Fibroblast of the conjunctiva (primary cell): ENCODE measurements at places on chromosomes 6 and 20.

- peak; percentile 81 for DNase-seq
These were observed 219.1 kb downstream of the MYLK4 start for GRCh38 chr6:2531426-2532215.

DNA sequence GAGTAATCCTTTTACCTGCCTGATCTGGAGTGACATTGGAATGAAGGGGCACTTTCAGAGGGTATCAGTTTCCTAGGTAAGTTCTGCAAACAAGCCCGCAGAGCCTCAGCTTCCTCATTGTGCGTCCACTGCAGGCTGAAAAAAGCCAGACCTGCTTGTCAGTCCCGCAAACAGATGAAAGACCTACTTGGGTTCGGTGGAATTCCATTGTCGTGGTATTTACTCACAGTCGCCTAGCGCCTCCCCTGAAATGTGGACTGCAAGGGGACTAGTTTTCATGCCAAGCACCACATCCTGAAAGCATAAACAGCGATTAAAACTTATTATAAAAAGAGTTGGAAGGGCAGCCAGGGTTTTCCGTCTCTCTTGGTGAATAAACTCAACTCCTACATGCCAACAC is 121.5 kb downstream of the PAX1 start:
- no peak for DNase-seq

DNA sequence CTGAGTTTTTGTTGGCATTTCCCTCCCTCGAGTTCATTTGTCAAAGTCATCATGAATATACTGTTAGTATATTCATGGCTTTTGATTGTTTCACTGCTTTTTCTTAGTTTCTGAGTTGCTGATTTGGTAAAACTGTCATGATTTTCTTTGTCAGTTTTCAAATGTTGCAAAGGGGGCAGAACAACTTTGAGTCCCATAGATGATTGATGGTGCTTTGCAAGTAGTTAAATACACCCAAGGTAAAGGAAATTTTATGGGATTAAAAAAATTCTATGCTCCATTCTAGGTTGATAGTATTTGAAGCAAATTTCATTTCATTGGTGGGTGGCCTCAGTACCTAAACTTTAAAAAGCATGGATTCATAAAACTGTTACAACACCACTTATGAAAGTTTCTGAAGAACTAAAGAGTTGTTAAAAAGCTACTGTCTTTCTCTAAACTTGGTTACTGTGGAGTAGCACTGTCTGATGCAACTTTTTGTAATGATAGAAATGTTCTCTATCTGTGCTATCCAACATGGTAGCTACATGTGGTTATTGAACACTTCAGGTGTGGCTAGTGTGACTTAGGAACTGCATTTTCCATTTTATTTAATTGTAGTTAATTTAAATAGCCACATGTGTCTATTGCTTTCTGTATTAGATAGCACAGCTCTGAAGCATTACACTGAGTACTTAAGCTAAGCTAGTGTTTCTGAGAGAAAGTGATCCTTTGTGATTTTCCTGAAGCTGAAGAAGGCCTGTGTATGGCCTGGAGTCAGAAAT is 153.6 kb downstream of the ZFAND3 start:
- DNase-seq = peak; percentile 30

DNA sequence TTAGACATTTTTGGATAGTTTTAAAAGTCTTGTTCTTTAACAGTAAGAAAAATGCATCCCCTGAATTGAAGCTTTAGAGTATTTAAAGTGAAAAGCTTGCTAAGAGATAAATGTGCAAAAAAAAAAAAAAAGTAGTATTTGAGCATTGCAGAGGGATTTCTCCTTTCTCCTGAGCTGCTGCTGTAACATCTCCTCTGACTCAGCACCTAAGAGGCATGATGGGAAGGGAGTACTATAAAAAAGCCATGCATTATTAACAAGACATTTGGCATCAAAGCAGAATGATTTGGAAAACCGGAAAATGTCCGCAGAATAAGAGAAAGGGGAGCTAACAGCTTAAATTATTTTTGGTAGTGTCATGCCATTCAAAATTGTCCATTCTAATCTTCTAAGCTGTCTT is 27.9 kb downstream of the B4GALT5 start:
- DNase-seq = peak; percentile 62

DNA sequence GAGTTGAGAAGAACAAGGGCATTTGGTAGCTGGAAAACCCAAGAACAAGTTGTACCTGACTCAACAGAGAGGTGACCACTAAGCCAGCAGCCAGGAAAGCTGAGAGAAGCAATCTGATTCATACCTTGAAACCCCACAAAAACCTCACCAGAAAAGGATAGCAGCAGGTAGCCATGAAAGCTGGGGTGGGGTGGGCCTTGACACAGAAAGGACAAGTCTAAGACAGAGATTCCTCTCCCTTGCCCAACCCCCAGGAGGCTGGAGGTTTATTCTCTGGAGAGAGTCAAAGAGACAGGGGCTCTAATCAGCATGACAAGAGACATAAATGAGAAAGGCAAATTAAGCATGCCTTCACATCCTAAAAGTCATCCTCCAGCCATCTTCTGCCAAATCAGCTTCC is 151.7 kb upstream of the DST start:
- DNase-seq = no peak

DNA sequence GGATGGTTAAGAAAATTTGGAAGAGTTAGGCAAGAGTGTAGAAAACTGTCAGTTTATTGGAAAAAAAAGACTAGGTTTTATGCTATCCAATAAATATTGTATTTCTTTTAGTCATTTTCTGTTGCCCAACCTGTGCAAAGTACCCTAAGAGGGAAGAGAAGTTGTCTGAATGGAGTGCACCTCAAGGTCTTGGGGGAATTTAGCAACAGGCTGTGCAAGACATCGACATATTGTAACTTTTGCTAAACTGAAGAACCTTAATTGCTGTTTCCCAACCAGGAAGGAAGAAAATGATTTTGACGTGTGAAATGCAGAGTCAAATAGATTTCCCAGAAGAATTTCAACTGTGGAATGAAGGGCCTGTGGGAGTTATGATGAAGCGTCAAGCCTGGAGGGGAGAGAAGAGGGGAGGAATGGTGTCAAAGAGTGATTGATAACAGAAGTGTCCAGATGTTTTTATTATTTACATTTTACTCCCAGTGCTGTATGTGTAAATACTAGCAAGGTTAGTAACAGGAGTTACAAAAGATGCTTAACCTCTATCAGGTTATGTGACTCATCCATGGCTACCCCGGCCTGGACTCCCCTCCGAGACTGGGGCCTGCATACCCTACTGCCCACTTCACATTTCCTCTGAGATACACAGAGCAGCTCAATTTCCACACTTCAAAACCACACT is 246.8 kb downstream of the MYLK4 start:
- no peak for DNase-seq

DNA sequence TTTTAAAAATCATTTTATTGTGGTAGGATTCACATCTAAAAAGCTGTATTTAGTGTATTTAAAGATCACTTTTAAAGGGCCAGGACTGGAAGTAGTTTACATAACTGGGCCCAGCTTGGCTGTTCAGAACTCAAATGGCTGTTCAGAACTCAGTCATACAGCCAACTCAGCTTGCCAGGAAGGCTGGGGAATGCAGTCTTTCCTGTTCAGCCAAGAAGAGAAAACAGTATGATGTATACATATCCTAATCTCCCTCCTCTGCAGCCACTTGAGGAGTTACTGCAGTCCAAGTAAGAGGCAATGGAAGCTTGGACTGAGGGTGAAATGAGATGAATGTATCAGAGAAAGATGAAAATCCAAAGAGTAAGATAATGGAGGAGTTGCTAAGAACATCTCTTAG is 24.6 kb downstream of the DSTN start:
- peak; percentile 36 for DNase-seq

GRCh38 chr6:41252401-41253169 is 24.4 kb downstream of the TREML4 start:
- DNase-seq = no peak

DNA sequence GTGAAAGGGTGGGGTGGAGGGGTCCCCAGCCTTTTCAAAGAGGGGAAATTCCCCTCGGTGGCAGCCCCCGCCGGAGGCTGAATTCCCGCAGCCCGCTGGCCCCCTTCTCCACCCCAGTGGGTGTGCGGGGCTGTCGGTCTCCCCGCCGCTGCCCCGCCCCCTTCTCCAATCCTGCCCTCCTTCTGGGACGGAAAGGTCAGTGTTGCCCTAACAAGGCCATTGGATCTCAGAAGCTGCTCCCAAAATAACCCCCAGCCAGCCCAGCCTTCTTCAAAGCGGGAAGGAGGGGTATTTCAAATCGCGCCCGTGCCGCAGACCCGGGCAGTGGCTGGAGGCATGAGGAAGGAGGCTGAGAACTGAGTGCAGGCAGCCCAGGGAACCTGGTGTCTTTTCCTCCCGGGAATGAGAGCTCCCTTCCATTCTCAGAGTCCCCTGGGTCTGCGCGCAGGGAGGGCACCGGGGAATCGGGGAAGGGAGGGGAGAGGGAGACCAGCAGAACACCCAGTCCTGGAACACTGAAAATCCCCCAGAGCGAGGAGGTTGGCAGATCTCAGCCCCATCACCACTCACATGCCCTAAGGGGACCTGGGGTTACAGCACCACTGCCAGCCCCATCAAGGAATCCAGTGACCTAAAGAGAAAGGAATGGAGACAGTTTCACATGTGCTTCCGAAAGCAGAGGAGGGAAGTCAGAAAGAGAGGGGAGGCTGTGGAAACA is at the start of gene JPH2:
Gene JPH2, minus strand, starts transcription at position 135 of the 718 bp plus-strand sequence. CDS start 483 bp downstream, outside the sequence.
- DNase-seq = peak; percentile 45
